ENCODE measurements at places on chromosomes 12 and 14. TPM values are rescaled to one million over a fixed set of nuclear protein-coding genes. Genes with fewer than 3 reads are reported as not detected.

DNA sequence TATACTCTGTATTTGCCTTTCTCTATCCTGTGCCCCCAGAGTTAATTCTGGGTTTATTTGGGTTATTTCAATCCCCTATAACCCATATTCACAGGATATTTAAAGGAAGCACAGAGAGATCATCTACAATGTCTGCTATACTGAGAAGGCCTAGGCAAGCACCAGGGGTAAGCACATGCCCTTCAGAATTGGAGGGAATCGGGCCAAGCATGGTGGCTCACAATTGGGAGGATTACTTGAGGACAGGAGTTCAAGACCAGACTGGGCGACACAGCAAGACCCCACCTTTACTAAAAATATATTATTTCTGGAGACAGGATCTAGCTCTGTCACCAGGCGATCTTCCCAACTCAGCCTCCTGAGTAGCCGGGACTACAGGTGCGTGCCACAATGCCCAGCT lies 11.3 kb downstream of the FOXN3 start:
- DNase-seq, result no peak
- no peaks in the 10 kb centered on the region for H3K27me3 ChIP-seq
- no peak overlapping the region for H3K4me3 ChIP-seq
- H3K27ac ChIP-seq, result no peak overlapping the region

- no peaks in the 10 kb centered on the region for H3K4me1 ChIP-seq
- no peak overlapping the region for H3K4me3 ChIP-seq
- no peak for DNase-seq
- no peaks in the 10 kb centered on the region for H3K27me3 ChIP-seq
- H3K36me3 ChIP-seq, result no peaks in the 10 kb centered on the region
These were observed 12.0 kb downstream of the KIF26A start for GRCh38 chr14:104150136-104151025.

DNA sequence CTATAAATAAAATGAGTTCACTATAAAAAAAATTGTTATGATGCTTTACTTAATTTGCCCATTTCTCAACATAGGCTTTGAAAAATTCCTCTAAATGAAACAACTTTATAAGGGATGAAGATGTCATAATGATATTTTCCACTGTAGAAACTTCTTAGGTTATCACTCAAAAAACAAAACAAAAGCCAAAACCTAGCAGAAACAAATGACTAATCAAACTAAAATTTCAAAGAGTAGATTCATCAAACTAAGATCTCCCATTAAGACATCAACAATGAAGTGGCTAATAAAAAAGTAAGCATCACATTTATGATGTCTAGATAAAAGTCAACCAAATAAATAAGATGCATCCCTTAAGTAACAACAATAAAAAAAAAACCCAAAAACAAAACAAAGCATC lies 36.9 kb upstream of the TTC7B start:
- no peaks in the 10 kb centered on the region for H3K27me3 ChIP-seq
- DNase-seq, result no peak
- H3K36me3 ChIP-seq, result no peaks in the 10 kb centered on the region
- no peaks in the 10 kb centered on the region for H3K4me1 ChIP-seq

DNA sequence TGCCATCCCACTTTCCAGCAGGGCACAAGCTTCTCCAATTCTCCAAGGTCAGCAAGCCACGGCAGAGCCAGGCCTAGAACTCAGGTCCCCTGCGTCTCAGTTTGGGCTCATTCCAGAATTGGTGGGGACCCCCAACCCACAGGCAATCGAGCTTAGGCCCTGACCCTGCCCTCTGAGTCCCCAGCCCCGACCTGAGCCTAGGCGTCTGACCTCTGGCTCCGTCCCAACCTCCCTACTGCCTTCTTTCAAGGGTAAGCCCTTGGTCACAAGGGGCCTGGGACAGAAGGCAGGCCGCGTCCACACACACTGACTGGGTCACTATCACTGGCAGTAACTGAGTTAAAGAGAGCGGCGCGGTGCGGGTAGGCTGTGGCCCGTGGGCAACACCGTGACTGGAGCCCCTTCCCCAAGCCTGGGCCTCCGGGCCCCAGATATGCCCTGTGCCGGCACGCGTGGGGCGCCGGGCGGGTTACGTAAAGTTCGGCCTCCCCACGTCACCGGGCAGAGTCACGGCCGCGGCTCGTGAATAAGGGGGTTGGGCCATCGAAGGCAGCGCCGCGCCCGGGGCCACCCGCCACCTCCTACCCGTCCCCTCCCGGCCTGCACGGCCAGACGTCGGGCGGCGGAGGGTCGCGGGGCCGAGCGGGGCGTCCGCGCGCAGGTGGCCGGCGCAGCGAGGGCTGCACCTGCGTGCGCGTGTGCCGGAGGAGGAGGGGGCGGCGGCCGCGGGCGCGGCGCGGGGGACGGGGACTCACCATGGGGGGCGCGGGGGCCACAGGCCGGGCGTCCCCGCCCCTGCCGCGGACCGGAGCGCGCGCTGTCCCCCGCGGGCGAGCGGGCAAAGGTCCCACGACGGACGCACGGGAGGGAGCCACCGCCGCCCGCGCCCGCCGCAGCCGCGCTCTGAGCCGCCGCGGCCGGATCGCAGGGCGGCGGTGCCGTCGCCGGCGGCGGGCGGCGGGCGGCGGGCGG lies 516 bp downstream of the ANKRD9 start:
- no peak overlapping the region for H3K4me3 ChIP-seq
- peak; percentile 28 for DNase-seq
- peaks cover 4% of the 10 kb centered on the region for H3K4me1 ChIP-seq
- peak overlapping the region; percentile 29 for H3K27ac ChIP-seq

- H3K36me3 ChIP-seq, result no peaks in the 10 kb centered on the region
- no peaks in the 10 kb centered on the region for H3K27me3 ChIP-seq
- no peak overlapping the region for H3K27ac ChIP-seq
- no peak overlapping the region for H3K4me3 ChIP-seq
These were observed 206.3 kb upstream of the C14orf180 start for GRCh38 chr14:104373055-104373854.

DNA sequence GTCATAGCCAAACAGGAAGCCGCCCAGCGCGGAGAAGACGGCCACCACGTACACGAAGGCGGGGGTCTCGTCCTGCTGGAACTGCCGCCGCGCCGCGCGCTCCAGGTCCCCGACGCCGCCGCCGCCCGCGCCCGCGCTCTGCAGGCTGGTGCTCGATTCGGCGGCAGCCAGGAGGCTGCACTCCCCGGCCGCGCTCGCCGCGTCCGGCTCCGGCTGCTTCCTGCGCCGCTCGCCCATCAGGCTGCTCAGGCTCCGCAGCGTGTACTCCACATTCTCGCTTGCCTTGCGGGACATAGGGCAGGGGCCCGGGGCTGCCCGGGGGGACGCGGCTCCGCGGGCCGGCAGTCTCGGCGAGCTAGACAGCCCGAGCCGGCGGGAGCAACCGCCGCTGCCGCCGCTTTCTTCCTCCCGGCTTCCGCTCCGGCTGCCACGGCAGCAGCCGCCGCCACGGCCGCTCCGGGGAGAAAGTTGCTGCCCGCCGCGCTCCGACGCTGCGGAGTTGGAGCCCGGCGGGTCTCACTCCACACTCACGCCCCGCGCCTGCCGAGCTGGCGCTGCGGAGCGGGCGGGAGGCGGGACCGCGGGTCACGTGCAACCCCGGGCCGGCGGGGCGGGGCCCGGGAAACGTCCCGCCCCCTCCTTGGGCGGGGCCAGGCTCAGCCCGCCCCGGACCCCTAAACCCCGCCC lies at the start of gene SLC2A13:
SLC2A13 (minus strand) TSS at position 567 of the 687 bp plus-strand sequence; CDS start at position 294, 273 bp downstream.
- peaks cover 16% of the 10 kb centered on the region for H3K4me1 ChIP-seq
- H3K27ac ChIP-seq, result peak within 1 kb of the TSS; percentile 66
- no peaks in the 10 kb centered on the region for H3K27me3 ChIP-seq
- peak; percentile 80 for DNase-seq
- no peaks in the 10 kb centered on the region for H3K36me3 ChIP-seq

DNA sequence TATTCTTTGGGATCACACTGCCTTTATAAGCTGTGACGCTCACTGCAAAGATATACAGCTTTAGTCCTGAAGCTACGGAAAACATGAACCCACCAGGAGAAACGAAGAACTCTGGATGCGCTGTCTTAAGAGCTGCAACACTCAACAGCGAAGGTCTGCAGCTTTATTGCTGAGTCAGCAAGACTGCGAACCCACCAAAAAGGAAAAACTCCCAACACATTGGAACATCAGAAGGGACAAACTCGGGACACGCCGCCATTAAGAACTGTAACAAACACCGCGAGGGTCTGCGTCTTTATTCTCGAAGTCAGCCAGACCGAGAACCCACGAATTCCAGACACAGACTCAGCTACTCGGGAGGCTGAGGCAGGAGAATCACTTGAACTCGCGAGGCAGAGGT lies 9.2 kb upstream of the VWF start:
- H3K27me3 ChIP-seq, result no peaks in the 10 kb centered on the region
- DNase-seq, result no peak
- H3K4me3 ChIP-seq, result no peak overlapping the region
- no peaks in the 10 kb centered on the region for H3K4me1 ChIP-seq

DNA sequence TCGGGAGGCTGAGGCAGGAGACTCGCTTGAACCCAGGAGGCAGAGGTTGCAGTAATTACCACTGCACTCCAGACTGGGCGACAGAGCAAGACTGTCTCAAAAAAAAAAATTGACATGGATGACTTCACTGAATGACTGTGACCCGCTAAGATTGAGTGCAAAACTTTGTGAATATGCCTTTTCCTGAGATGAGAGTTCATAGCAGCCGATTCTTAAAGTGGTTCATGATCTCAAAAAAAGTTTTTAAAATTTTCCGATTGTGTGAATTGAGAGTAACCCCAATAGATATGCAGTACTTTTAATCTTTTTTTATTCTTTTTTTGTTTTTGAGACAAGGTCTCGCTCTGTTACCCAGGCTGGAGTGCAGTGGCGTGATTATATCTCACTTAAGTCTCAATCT lies 1.2 kb downstream of the TCTN1 start:
- H3K4me3 ChIP-seq, result no peak overlapping the region
- peaks cover 6% of the 10 kb centered on the region for H3K4me1 ChIP-seq
- no peaks in the 10 kb centered on the region for H3K36me3 ChIP-seq
- H3K27me3 ChIP-seq, result no peaks in the 10 kb centered on the region
- DNase-seq, result no peak
- no peak overlapping the region for H3K27ac ChIP-seq

DNA sequence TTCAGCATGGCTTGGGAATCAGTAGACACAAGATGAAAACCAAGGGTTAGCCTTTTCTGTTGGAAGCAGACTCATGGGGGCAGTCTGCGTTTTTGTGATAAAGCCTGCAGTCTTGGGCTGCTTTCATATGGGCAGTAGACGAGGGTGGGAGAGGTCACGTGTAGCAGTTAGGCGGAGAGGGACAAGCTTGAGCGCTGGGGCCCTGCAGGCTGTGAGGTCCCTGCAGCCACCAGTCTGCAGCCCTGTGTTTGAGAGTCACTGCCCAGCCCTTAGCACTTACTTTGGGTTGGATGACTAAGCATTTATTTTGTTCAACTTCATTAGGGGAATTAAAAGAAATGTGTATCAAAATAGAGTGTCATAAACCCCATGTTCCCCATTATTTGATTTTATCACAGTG lies 37.2 kb downstream of the EP400 start:
- H3K36me3 ChIP-seq, result peaks cover 98% of the 10 kb centered on the region
- DNase-seq, result no peak
- no peaks in the 10 kb centered on the region for H3K27me3 ChIP-seq
- H3K27ac ChIP-seq, result no peak overlapping the region

Gene ZNF384
- 92.7 TPM for total RNA-seq

Gene PMCH
- 2.9 TPM for total RNA-seq
